Body of pancreas (tissue), 4 donors: ENCODE measurements at places on chromosomes 12 and 14. TPM values are rescaled to one million over a fixed set of nuclear protein-coding genes. Genes with fewer than 3 reads are reported as not detected.
A peak's percentile ranks its signal among the peaks of the same experiment; 100 is the strongest.

CARMIL3 gene
- 0.78 TPM for total RNA-seq

DNA sequence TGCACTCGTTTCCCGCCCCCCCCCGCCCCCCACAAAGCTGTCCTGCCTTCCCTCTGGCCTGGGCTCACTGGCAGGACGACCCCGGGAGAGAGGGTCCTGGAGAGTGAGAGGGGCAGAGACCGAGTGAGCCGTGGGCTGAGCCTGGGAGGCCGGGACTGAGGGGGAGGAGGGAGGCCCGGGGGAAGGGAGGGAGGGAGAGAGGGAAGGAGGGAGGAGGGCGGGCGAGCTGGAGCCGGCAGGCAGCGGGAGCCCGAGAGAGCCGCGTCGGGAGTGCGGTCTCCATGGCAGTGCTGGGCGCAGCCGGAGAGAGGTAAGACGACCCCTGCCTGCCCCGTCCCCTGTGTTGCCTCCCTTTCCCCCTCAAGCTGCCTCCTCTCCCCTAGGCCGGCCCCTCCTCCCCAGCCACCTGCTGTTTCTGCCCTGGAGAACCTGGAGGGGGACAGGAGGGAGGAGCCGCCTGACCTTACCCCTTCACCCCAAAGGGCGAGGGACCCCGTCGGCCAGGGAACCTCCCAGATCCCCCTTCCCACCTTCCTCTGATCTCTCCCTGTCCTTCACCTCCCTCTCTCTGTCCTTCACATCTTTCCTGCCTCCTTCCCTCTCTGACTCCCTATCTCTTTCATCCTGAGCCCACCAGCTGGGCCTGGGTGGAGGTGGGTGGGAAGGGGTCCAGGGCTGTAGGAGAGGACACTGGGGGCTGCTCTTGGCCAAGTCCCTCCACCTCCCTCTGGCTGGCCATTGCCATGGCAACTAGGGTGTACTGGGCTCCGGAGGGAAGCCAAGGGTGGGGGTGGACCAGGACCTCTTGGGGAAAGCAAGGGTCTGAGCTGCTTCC lies at the start of gene GPR162:
TSS of gene GPR162 (plus strand) at position 231 of the 835 bp plus-strand sequence. CDS start 2,078 bp downstream, outside the sequence.
- H3K36me3 ChIP-seq = no peaks in the 10 kb centered on the region
- peaks cover 12% of the 10 kb centered on the region for H3K4me1 ChIP-seq
- no peak within 1 kb of the TSS for H3K4me3 ChIP-seq
- peaks cover 22% of the 10 kb centered on the region for H3K27me3 ChIP-seq
- peak; percentile 59 for DNase-seq

DNA sequence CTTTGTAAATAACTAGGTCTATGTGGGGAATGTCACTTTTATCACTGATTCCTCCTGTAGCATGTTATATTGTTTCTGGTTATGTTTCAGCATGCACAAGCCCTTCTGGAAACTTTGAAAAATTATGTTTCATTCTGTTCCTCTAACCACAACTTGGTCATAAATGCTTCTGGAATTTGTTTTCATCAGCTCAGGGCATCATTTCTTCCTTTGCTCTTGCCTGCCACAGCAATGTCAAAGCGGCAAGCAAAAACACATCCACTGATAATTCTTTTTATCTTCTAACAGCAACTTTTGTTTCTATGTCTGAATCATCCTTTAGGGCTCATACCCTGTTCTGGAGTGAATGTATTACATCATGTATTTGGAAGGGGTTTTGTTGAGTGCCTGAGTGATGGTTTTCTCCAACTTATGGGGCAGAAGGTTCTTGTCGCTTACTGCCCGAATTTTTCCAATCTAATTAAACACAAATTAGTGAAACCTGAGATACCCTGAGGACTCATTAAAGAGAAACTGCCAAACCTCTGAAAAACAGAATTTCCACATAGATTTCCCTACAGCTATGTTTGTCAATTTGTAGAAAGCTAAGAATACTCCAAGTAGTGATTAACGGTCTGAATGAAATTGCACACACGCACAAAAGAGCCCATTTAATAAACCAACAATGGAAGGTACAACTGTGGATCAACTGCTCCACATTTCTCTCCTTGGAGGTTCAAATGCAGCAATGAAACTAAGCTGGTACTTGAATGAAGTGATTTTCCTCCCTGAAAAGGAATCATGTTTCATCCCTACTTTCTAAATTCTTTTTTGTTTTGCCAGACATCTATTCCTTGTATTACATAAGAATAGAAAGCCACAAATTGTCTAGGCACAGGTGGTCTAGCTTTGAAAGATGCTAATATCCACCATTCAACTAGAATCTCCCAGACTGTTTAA lies 173.5 kb upstream of the KRR1 start:
- DNase-seq = no peak
- H3K36me3 ChIP-seq = no peaks in the 10 kb centered on the region
- no peaks in the 10 kb centered on the region for H3K4me1 ChIP-seq
- no peak overlapping the region for H3K27ac ChIP-seq

MSI1 gene
- total RNA-seq = 1.3 TPM

DNA sequence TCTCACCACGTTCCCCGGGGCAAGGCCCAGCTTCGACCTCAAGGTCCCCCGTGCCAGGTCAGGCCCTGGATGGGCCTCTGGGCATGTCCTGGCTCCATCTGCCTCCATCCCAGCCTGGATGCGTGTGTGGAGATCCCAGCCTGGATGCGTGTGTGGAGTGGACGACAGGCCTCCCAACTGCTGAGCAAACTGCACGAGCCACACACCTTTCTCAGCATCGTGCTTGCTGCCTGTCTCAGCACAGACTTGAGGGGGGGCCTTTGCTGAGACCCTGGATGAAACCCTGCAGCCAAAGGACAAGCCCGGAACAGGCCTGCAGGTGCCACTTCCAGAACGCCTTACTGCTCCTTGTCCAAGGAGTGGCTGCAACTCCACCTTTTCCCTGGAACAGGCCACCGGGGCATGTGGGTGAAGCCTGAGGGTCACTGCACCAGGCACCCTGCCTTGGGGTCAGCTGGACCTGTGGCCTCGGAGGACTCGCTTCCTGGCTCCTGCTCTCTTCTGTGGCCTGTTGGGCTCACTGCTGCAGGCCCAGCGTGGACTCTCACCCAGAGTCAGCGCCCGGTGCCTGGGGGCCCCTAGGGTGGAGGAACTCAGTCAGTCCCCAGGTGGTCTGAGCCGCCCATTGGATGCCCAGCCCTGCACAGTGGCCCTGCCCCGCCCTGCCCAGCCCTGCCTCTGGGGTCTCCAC lies 176.0 kb downstream of the KIF26A start:
- peak; percentile 5 for DNase-seq
- no peaks in the 10 kb centered on the region for H3K27me3 ChIP-seq

SERPINA3 gene
- 1,783 TPM for total RNA-seq

GRCh38 chr12:16344269-16344668 lies 3.2 kb upstream of the MGST1 start:
- H3K27ac ChIP-seq = no peak overlapping the region
- H3K4me3 ChIP-seq = no peak overlapping the region
- no peaks in the 10 kb centered on the region for H3K36me3 ChIP-seq

GRCh38 chr12:81208187-81208911 lies 130.5 kb downstream of the ACSS3 start:
- no peak overlapping the region for H3K27ac ChIP-seq
- H3K4me1 ChIP-seq = peaks cover 10% of the 10 kb centered on the region
- no peak overlapping the region for H3K4me3 ChIP-seq
- H3K36me3 ChIP-seq = no peaks in the 10 kb centered on the region
- H3K27me3 ChIP-seq = no peaks in the 10 kb centered on the region

DNA sequence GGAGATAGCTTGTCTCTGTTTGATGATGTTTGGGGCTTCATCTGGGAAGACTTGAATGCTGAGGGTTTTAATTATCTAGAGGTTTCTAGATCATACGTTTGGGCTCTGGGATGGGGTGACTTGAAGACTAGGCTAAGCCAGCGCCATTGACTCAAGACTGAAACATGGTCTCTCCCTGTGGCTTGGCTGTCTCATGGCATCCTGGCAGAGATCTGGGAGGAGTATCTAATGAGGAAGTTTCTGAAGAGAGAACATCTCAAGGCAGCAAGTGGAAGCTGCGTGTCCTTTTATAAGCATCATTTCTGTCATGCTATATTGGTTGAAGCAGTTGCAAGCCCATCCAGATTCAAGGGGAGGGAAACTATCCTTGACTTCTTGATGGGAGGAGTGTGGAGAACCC lies 104.8 kb downstream of the UNC79 start:
- H3K36me3 ChIP-seq = no peaks in the 10 kb centered on the region
- H3K27ac ChIP-seq = no peak overlapping the region
- no peaks in the 10 kb centered on the region for H3K4me1 ChIP-seq
- no peak for DNase-seq

GRCh38 chr14:68779761-68780323 lies 13.0 kb downstream of the ZFP36L1 start:
- H3K27ac ChIP-seq = peak overlapping the region; percentile 98
- H3K4me1 ChIP-seq = peaks cover 67% of the 10 kb centered on the region
- no peak overlapping the region for H3K4me3 ChIP-seq
- no peaks in the 10 kb centered on the region for H3K36me3 ChIP-seq
- H3K27me3 ChIP-seq = no peaks in the 10 kb centered on the region

DNA sequence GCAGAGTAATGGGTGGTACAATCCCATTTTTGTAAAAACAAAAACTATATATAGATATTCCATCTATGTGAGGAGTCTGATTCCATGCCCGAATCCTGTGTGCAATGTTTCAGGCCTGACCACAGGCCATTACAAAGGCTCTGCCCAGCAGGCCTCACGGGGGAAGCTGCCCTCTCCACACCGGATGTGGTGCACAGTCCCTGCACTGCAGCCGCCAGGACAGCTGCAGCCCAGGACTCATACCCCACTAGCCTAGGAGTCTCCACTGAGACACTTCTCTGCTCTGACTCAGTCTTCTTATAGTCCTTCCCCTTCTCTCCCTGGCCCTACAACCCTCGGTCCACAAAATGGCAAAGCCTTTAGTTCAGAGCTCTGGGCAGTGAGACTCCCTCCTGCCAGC lies 190.4 kb downstream of the PPM1H start:
- DNase-seq = no peak
- H3K4me1 ChIP-seq = no peaks in the 10 kb centered on the region
- H3K27me3 ChIP-seq = no peaks in the 10 kb centered on the region
- H3K27ac ChIP-seq = no peak overlapping the region
- H3K4me3 ChIP-seq = no peak overlapping the region

CLEC4C gene
- not detected for total RNA-seq

DLGAP5 gene
- total RNA-seq = not detected

DNA sequence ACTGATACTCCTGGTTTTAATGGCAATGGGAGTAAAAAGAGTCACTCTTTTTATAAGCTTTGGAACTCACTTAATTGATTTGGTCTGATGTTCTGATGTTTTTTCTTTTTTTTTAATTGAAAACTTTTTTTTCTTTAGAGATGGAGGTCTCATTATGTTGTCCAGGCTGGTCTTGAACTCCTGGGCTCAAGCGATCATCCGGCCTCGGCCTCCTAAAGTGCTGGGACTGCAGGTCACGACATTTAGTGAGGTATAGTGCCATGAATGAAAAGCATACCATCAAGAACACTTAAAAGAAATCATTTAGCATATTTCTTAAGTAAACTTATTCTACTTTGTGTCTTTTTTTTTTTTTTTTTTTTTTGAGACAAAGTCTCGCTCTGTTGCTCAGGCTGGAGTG lies 12.7 kb upstream of the EID3 start:
- no peak overlapping the region for H3K27ac ChIP-seq
- no peak for DNase-seq
- H3K27me3 ChIP-seq = no peaks in the 10 kb centered on the region

NT5DC3 gene
- 5.2 TPM for total RNA-seq

ANO2 gene
- total RNA-seq = 2.1 TPM

C12orf75 gene
- 57.6 TPM for total RNA-seq

DNA sequence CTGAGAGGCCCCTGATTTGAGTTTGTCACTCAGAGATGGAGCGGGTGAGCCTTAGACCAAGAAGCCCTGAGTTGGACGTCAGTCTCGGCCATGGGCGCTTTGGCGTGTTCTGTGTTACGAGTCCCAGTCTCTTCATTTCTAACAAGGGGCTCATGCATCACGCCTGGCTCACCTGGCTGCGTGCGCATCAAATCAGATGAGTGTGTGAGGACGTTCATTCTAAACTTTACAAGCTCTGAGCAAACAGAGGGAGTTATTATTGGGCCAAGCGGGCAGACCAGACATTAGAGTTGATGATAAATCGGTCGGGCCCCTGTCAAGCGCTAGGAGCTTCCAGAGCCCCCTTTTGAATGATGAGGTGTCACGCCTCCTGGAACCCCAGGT lies 117.2 kb downstream of the CALM1 start:
- H3K27ac ChIP-seq = peak overlapping the region; percentile 90

TNFAIP2 gene
- total RNA-seq = 22.1 TPM

- H3K36me3 ChIP-seq = no peaks in the 10 kb centered on the region
- no peaks in the 10 kb centered on the region for H3K27me3 ChIP-seq
- no peak for DNase-seq
These were observed 5.6 kb downstream of the GON7 start for GRCh38 chr14:93201155-93201704.

DNA sequence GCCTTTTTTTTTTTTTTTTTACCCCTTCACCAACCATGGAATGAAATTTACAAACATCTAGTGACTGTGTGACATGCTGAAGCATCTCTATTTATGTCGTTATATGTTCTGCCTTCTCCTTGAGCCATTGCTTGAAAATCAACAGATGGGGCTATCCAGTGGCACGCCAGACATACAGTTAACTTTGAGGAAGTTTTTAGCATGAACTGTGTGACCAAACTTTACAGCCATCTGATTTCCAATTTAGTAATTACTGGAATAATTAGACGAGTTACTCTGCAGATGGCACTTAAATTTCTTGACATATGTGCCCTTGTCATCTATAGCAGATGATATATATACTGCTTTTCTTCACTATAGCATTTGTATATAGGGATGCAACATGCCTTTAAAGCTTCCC lies 192.1 kb downstream of the SNAPC1 start:
- H3K27me3 ChIP-seq = no peaks in the 10 kb centered on the region
- H3K36me3 ChIP-seq = no peaks in the 10 kb centered on the region
- no peak overlapping the region for H3K27ac ChIP-seq
- no peak overlapping the region for H3K4me3 ChIP-seq
- DNase-seq = no peak

MAPK1IP1L gene
- total RNA-seq = 7.9 TPM

NFATC4 gene
- 11.9 TPM for total RNA-seq

DNA sequence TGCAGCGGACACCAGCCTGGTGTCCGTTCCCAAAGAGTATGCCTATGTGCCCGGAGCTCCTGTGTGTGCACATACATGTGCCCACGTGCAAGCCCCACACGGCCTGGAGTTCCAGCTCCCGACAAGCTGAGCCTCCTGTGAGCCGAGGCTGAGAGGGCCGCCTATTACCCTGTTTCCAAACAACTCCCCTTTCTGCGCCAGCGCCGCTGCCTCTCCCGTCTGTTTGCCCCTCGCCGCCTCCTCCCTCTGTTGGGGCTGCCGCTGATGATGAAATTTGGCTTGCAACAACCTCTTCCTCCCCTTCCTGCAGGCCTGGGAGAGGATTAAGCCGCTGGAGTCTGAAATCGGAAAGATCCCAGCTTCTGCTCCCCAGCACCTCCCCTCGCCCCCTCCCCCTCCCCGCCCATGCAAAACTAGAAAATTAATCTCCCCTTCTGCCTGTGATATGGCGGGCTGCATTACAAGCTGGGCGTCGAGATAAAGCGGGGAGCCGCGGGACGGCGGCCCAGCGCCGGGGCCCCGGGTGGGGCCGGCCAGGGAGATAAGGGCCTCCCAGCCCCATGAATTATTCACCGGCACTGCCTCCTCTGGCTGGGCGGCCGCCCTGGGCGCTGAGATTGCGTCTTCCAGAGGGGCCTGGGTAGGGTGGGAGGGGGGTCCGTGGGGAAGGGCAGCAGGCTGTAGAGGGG lies 6.8 kb upstream of the ASIC1 start:
- H3K36me3 ChIP-seq = no peaks in the 10 kb centered on the region
- DNase-seq = peak; percentile 53
- peaks cover 11% of the 10 kb centered on the region for H3K4me1 ChIP-seq
- H3K27ac ChIP-seq = no peak overlapping the region

GRCh38 chr12:132838410-132839080 lies 9.9 kb upstream of the GOLGA3 start:
- DNase-seq = no peak
- no peak overlapping the region for H3K27ac ChIP-seq
- no peaks in the 10 kb centered on the region for H3K4me1 ChIP-seq
- H3K4me3 ChIP-seq = no peak overlapping the region
- no peaks in the 10 kb centered on the region for H3K27me3 ChIP-seq
